ENCODE measurements at places on chromosomes 1 and 21.

DNA sequence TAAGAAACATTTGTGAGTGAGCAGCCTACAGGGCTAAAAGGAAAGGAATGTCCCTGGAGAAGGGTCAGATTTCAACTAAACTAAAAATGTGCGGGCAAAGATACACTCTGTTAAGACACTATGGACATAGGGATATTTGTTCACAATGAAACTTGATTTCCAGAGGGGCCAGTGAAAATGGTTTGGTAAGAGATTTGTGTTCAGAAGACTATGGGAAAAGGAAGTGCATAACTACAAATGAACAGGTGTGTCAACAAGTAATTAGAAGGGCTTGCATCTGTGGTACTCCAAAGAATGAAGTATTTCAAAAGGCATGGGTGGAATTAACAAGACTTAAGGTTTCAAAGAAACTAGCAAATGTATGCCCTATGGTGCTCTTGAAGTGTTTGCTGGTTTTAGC lies 60.4 kb downstream of the NME7 start:
- no peak for DNase-seq

DNA sequence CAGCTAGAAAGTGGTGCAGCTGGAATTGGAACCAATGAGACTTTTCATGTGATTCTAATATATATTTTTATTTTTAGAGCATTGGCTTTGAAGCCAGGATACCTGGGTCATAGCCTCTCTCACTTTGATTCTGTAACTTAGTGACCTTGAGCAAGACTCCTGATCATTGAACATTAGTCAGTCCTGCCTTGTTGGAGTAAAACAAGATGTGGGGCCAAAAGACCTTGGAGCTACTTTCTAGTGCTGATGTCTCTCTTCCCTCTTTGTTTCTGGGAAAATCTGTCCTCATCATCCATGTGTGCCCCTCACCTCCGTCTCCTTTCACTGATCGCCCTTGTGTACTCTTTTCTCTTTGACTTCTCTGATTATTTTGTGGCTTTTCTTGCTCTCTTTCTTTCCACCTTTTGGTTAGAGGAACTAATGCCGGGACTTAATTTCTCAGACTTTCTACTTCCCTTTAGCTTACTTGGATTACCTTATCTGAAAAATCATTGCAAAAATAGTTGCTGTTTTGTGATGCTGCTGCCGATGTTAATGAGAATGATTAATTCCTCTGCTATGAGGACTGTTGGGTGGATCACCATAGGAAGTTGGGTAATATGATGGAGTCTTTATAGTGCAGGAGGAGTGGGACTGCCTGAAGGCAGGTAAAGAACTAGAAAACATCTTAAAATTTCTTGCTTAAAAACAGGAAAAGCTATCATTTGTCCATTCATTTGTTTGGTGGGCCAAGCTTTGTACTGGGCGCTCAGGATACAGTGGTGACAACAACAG lies 72.0 kb downstream of the NOS1AP start:
- DNase-seq = no peak

DNA sequence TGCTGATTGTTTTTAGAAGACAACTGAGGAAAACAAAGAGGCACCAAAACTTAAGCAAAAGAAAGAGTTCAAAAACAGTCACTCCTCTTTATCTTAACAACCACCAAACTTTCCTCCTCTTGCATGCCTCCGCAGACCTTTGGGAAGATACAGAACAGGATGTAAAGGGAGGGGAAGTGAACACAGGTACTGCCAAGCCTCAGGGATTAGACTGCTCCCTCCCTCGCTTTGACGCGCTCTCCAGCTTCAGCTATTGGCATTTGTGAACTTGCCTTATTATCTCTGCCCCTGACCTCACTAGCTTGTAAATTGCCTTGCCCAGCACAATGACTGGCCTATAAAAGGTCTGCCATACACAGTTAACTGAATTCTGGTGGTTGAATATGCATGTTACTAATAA lies 4.8 kb upstream of the SRP9 start:
- no peak for DNase-seq

GRCh38 chr1:209962856-209963255 lies 24.8 kb downstream of the SYT14 start:
- DNase-seq = no peak

DNA sequence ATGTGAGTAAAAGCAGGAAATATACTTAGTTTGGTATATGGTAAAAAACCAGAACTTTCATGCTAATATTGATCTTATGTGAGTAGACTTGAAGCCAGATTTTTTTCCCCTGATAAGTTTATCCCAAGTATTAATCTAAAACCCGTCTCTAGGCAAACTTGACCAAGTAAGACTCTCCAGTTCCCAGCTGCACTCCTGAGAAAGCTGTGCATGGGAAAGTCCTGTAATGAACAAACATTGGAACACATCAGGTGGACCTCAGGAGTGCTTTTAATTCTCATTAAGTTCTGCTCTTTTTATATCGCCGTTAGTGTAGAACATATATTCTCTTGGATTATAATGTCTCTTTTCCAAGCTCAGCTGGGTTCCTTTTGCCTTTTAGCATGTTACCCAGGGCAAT lies 105.0 kb downstream of the CD247 start:
- DNase-seq = no peak

GRCh38 chr1:176950736-176951324 lies 213.7 kb downstream of the ASTN1 start:
- DNase-seq = no peak

DNA sequence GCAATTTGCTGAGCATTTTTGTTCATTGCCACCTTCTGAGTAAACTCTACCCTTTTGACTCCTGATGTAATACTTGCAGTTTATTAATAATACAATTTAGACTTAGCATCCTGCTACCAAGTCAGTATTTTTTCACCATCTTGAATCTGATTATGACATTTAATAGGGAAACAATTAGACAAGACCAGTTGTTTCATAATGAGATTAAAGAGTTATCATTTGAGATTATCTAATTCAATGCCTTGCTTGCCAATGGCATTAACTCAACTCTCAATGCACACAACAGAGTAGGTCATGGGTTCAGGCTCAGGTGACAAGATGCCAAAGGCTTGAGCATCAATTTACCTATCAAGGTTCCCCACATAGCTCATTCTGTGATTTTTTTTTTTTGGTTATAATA lies 488.4 kb downstream of the DISC1 start:
- no peak for DNase-seq

- DNase-seq = no peak
Observed at GRCh38 chr1:210231846-210232510, 618 bp upstream of the SERTAD4 start.

DNA sequence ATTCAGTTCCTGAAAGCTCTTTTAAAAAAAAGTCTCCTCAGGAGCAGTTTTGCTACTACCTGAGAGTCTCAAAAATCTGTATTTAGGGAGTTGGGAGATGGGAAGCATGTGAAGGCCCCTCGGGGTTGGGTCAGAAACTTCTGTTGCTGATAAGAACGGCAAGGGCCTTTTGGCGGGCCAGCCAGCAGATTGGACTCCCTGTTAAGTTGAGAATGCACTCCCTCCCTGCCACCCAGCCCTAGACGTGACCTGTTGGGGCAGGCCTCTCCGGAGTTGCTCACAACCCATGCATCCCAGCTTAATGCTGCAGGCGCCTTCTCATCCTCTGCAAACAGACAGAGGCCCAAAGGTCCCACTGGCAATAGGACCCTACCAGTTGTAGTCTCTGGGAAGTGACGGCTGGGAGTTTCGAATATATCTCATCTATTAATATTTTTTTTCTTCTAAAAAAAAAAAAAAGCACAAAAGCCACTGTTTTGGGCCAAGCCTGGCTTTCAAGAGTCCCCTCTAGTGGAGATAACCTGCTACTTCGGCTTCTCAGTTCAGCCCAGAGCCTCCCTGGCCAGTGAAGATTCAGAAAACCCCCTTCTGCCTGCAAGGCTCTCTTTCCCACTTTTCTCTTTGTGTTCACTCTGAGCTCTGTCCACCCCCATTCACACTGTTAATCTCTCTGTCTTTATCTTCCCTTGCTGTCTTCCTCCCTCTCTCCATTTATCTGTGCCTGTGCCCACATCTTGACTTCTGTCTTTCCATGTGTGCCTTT lies 5.3 kb downstream of the PLXNA2 start:
- DNase-seq = no peak

DNA sequence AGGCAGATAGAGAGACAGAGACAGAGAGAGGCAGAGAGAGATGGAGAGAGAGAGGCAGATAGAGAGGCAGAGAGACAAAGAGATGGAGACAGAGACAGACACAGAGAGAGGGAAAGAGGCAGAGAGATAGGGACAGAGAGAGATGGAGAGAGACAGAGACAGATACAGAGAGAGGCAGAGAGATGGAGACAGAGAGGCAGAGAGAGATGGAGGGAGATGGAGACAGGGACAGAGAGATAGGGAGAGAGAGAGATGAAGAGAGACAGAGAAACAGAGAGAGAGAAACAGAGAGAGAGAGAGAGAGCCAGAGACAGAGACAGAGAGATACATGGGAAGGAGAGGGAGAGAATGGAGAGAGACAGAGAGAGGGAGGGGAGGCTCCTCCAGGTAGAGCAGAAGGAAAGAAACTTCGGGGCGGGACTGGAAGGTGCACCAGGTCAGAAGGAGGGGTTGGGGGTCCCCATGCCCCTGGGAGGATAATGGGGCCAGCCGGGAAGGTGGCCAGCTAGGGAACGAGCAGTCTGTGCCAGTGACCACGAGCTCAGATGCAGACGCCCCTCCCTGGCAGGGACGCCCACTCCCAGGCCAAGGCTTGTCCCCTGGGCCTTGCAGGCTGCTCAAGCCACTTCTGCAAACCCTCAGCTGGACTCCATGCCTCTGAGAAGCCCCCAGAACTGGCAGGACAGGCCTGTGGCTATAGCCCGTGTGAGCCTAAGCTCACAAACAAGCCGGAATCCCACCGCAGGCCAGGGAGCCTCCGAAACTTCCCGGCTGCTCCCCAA lies 3.3 kb downstream of the FNDC10 start:
- DNase-seq = no peak

DNA sequence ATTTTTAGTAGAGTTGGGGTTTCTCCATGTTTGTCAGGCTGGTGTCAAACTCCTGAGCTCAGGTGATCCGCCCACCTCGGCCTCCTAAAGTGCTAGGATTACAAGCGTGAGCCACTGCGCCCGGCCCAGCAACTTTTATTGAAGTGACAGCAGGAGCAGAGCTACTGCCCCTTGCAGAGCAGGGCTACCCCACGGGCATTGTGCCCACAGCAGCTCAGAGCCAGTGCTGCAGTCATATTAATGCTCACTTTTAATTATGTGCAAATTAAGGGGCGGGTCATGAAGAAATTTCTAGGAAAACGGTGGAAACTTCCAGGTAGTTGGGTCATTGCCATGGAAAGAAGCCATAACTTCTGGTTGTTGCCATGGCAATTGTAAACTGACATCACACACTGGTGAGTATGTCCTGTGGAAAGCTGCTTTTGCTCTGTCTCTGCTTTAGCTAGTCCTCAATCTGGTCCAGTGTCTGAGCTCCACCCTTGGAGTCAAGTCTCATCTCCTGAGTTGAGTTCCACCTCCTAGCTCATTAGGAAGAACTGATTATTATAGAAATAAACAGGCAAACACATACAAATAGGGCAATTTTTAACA lies 127.3 kb upstream of the ADGRL4 start:
- no peak for DNase-seq

DNA sequence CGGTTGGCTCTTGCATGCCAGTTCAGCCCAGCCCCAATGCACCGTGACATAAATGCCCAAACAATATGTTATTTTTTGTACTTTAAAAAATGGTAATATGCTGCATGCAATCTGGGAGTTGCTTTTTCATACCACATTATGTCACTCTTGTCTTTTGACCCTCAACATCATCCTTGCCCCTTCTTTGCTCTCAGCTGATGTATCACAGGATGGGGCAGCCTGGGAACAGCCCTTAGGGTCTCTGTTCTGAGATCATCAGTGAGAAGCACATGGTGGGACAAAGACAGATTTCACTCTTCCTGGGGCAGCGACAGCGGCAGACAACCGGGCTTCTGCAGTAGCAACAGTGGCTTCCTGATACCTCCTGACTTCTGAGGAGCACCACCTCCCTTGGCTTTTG lies 79.5 kb downstream of the SETD4 start:
- no peak for DNase-seq

DNA sequence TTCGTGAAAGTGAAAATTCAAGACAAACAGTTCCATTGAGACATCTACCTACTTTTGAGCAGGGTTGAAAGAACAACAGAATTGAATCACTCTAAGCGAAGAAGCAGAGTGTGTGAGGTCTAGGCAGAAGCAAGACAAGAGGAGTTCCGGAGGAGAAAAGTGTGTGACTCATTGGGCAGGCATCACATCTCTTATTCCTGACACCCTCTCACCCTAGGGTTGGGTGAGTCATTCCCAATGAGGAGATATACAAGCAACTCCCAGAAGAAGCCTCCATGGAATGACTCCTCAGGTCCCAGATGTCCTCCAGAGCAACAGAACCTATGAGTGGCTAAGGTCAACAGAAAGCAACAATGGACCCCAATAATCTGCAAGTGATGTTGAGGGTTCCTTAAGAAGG lies 138.1 kb downstream of the TPR start:
- no peak for DNase-seq

DNA sequence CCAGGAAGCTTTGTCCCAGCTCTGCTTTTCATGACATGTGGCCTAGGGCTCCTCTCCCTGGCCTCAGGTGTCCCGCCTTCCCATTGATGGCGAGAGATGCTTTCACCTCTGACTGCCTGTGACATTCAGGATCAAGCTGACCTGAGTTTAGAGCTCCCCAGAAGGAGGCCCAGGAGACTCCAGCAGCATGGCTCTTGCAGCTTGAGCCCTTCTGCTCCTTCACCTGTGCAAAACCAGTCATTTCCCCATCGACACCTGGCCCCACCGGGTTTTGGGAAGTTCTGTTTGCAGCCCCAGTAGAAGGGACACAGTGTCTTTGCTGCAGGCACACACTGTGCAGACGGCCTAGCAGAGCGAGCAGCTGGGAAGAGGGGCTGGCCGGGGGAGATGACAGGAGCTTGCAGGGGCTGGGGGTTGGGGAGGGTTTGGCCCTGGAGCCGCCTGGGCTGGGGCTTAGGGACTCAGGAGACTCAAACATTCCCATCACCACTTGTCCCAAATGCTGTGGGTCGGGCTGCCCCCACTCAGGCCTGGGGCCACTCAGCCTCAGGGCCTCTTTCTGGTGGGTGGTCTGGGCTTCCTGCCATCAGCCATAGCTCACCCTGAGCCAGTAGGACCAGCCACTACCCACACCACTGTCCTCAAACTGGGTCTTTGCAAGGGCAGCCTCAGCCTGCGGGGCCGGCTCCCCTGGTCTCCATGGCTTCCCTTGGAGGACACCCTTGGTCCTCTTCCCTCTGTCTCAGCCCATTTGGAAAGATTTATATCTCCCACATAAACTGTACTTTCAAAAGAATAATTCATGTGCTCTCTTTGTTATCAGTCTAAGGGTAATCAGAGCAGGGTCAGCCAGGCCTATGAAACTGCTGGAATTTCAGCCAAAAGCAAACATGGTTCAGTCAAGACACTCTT lies 3.8 kb upstream of the EDN2 start:
- no peak for DNase-seq

GRCh38 chr1:25427696-25428095 lies 3.0 kb upstream of the MACO1 start:
- DNase-seq = no peak

- no peak for DNase-seq
Observed at GRCh38 chr1:47777322-47777721, 219.9 kb downstream of the TRABD2B start.

DNA sequence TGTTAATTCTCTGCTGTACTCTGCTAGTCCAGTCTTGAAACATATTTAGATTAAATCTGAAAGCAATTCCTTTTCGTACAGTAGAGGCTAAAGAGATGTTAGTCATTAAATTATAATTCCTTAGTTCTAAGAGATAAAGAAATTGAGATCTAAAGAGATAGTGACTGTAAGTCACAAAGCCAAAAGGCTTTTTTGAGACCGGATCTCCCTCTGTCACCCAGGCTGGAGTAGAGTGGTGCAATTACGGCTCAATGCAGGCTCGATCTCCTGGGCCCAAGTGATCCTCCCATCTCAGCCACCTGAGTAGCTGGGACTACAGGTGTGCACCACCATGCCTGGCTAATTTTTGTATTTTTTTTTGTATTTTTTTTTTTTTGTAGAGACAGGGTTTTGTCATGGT lies 64.7 kb downstream of the TPR start:
- DNase-seq = no peak
